ENCODE measurements at places on chromosomes 1 and 21.

DNA sequence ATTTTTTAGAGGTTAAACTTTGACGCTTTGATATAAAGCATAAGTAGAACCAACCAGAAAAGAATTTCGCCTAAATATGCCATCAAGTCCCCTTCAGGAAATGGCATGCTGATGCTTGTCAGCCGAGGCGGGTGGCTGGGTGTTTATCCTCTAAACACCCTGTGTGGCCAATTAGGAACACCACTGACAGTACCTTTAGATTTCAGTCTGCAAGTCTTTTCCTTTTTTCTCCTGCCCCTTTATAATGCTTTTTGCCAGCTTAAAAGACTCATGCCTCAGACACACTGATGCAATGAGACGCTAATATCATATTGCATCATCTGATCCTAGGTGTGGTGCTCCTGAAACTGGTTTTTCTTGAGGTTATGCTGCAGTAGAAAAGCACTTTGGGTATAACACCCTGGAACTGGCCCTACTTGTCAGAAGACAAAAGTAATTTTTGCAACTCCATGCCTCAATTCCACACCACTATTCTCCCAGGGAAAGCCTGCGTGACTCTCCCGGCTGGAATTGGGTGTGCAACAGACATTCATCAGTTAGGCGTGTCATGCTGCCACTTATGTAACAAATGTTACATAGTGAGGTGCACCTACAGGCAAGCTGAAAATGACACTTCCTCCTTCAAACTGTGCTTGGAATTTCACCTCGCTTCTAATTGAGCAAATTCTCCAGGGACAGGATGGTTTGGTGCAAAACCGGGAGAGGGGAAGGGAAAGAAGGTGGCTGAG lies 2.0 kb upstream of the RCC2 start:
- no peak for DNase-seq

DNA sequence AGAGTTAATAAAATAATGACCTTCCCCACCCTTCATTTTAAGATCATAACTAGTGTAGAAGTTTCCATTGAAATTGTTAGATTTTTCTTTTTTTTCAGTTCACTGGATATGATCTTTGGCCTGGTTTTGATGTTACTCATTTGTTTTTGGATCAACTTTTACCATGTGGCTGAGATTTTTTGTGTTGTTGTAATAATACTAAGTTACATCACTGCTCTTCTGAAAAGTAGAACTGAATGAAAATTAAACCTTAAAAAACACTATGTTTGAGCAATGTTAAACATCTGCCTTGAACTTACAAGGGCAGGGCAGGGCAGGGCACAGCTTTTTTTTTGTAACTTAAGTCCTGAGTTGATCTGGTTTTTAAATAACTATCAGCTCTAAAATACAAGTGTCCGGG lies 204.8 kb upstream of the ADAMTS5 start:
- DNase-seq, result no peak

DNA sequence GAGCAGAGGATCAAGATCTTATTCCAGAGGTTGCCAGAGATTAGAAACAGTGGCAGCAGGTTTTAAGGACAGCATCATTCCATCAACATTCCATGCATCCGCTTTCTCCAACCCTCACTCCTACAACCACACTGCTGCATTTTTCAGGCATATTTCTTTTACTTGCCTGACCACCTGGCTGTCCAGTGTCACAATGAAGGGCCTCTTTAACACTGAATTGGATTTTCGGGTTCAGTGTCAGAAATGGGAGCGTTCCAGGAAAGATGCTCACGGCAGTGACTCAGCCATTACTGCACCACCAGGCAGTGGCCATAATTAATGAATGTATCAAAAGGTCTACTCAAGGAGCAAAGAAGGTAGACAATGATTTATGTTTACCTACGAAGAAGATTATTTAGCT lies 200.4 kb upstream of the ESRRG start:
- no peak for DNase-seq

- no peak for DNase-seq
Measured at GRCh38 chr1:8015036-8015808, 10.9 kb downstream of the ERRFI1 start.

DNA sequence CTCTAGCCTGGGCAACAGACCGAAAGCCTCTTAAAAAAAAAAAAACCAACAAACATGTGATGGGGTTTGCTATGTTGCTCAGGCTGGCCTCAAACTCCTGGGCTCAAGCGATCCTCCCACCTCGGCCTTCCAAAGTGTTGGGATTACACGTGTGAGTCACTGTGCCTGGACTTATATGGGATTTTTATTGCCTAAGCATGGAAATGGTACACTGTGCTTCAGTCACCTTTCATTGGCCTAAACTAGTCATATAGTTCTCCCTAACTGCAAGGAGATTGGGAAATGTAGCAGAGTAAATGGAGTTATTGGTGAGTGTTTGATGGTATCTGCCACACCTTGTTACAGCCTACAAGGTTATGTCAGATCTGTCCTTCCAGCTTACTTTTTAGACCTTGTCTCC lies 17.2 kb upstream of the MEF2D start:
- DNase-seq, result no peak

DNA sequence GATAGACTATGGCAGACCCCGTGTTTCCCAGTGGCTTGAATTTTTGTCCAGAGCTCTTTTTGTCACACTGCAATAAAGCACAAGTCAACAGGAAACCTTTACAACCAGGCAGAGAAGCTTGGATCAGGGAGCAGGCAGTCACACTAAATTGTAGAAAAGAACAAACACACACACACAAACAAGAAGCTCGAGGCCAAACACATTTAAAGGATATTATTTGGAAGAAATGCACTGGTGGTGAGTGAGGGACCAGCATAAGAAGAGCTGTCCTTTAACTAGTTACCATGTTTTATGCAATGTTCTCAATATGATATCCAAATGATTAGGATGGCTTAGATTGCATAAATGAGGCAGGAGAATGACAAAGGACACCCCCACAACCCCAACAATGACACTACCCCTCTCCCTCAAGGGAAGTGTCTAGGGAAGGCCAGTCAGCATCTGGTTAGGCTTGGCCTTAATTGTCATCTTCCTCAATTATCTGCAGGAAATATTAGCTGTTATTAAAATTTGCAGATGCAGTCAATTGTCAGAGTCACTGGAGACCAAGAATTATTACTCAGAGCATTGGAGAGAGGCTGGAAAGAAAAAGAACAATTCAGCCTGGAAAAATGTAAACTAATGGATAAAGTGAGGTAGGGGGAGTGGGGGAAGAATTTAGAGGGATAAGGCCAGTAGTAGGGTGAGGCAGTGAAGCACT lies 35.3 kb downstream of the DDR2 start:
- DNase-seq, result no peak

GRCh38 chr1:227459326-227459841 lies 104.0 kb upstream of the ZNF678 start:
- no peak for DNase-seq
